ENCODE measurements at places on chromosomes 7 and 10.

DNA sequence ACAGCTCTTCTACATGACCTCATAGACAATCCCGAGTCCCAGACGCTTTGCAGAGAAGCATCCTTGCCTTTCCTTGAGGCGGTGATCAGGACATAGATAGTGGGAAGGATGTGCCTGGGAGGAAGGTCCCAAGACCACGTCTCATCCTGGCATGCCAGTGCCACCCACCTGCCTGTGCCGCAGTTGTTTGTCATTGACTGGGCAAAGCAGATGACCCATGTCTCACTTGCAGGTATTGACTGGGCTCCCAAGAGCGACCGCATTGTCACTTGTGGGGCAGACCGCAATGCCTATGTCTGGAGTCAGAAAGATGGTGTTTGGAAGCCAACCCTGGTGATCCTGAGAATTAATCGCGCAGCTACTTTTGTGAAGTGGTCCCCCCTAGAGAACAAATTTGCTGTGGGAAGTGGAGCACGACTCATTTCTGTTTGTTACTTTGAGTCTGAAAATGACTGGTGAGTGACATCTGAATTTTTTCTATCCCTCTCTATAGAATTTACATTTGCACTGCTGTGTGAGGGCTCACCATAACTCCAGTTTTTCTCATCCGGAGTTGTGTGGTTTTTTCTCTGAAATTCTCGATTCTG is 18.5 kb downstream of the ARPC1A start:
- no peak for DNase-seq

DNA sequence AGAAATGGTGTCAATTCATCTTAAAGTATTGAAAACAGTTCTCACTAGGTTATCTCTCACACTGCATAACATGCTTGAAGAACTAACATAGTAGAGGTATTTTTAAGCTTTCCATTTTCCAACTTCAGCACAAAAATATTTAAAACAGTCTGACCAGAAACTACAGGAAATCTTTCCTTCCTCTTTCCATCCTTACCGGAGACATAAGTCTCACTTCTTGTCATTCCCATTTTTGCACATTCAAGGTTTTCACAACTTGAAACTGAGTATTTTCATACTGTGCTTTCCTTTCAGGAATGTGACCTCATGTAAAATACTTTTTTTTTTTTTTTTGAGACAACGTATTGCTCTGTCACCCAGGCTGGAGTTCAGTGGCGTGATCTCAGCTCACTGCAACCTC is 45.2 kb downstream of the ARHGAP12 start:
- DNase-seq, result no peak

- DNase-seq, result no peak
Measured at GRCh38 chr7:36312915-36313334, 76.7 kb upstream of the ANLN start.

- no peak for DNase-seq
Measured at GRCh38 chr7:98420966-98421612, 20.2 kb upstream of the BAIAP2L1 start.

- no peak for DNase-seq
Measured at GRCh38 chr7:14016950-14017349, 27.5 kb upstream of the ETV1 start.

GRCh38 chr10:111822661-111823060 is 360.9 kb downstream of the GPAM start:
- DNase-seq, result no peak

GRCh38 chr7:146740039-146740438 is 623.4 kb downstream of the CNTNAP2 start:
- no peak for DNase-seq

DNA sequence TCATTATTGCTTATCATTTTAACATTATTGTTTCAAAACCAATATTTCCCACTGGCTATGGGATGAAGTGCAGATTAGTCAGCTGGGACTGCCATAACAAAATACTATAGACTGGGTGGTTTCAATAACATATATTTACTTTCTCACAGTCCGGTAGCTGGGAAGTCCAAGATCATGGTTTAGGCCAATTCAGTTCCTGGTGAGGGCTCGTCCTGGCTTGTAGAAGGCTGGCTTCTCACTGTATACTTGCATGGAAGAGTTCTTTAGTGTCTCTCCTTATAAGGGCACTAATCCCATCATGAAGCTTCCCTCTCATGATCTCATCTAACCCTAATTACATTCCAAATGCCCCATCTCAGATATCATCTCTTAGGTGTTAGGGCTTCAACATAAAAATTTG is 101.3 kb downstream of the CHRM2 start:
- DNase-seq, result no peak

DNA sequence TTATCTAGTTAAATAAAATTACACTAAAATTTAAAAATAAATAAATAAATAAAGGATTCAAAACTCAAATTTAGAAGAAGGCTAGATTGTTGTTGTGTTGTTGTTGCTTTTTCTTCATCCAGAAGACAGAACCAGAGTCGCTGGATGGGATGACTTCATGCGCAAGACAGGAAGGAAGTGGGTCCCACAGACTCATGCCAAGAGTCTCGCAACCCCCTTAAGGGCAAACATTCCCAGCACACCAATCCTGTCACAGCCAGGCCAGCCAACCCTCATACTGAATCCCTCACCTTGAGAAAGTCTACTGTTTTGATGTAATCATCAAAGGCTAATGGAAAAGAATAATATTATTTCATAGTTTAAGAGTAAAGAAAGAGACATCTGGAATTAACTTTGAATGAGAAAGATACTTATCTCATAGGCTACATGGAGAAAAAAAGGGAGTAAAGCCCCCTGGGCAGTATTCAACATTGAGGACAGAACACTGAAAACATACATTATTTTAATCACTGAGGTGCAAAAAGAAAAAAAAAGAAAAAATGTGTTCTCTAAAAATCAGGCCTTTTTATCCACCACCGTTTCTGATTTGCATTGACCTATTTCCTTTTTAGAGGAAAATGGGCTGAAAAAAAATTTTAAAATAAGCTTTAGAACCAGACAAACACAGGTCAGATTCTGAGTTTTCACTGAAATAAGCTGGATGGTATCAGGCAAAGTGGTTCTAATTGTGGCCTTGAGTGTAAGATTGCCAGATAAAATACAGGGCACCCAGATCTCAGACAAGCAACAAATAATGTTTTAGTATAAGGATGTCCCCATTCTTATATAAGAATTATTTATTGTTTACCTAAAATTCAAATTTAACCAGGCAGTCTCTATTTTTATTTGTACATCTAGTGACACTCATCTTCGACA is 826.5 kb downstream of the TNS3 start:
- DNase-seq, result no peak

GRCh38 chr10:124325633-124325914 is 93.1 kb downstream of the OAT start:
- no peak for DNase-seq
